ENCODE measurements at places on chromosomes 13 and 19.

DNA sequence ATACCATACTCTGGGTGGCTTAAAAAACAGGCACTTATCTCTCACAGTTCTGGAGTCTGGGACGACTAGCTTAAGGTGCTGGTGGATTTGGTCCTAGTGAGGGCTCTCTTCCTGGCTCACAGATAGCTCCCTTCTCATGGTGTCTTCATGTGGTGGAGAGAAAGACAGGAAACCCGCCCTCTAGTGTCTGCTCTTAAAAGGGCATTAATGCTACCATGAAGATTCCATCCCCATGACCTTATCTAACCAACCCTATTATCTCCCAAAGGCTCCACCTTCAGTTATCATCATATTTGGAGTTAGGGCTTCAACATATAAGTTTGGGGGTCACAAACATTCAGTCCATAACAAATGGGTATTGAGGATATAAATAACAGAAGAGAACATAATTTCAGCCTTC, 139.4 kb downstream of the HS6ST3 start:
- peak; percentile 52 for DNase-seq

DNA sequence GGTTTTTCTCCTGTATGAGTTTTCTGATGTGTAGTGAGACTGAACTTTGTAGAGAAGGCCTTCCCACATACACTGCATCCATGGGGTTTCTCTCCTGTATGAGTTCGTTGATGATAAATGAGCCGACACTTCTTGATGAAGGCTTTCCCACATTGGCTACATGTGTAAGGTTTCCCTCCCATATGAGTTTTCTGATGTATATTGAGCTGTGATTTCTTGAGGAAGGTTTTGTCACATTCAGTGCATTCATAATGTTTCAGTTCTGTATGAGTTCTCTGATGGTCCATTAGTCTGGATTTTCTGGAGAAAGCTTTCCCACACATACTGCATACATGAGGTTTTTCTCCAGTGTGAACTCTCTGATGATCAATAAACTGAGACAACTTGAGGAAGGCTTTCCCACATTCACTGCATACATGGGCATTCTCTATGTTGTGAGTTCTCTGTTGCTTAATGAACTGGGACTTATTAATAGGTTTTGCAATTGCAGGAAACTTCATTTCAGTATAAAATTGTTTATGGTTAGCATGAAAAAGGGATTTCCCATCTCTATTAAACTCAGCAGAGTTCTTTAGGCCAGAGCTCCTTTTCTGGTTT, 7.5 kb upstream of the ZNF350 start:
- DNase-seq = no peak

DNA sequence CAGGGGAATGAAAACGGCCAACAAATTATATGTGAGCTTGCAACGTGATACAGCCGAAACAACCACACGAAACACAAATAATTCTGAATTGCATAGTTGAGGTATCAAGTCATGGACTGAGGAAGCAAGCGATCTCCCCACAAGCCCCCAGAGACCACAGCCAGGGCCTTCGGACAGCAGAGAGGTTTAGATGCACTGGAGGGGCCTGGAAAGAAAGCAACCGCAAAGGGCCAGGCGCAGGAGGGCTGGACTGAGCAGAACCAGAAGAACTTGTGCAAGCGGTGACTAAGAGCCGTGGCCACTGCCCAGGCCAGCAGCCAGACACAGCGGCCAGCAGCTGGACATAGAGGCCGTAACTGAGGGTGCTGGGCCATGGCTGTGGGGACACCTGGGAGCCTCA, 131.4 kb downstream of the TNFRSF19 start:
- DNase-seq = no peak

GRCh38 chr13:111380431-111380830, 60.0 kb downstream of the TEX29 start:
- DNase-seq = no peak

- no peak for DNase-seq
Observed at GRCh38 chr13:112796190-112796915, 106.5 kb downstream of the ATP11A start.

DNA sequence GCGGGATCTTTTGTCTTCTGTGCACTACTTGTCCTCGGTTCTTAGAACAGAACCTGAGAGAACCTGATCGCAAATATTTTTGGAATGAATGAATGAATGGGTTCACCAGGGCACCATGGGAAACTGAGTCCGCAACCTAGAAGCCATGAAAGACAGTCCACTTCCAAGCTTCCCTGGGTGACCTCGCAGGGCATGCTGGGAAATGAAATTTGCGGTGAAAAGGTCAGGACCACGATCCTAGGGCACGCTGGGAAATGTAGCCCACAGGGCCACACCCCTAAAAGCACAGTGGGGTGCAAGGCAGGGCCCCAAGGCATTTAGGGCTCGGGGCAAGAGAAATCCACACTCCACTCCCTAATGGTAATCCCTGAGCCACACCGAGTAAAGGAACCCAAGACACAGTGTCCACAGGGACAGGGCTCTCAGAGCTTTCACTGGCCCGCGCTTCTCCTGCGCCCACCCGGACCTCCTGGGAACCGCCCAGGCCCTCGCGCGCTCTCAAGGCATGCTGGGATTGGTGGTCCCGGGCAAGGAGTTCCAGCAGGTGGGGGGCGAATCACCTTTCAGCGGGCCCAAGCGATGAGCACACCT, 1.1 kb upstream of the PPP1R12C start:
- DNase-seq = peak; percentile 46

- no peak for DNase-seq
Observed at GRCh38 chr19:48681127-48681470, 8.3 kb upstream of the NTN5 start.

- no peak for DNase-seq
Observed at GRCh38 chr19:50387868-50388245, 3.7 kb downstream of the POLD1 start.

GRCh38 chr13:42821437-42821836, 40.1 kb downstream of the FAM216B start:
- no peak for DNase-seq

DNA sequence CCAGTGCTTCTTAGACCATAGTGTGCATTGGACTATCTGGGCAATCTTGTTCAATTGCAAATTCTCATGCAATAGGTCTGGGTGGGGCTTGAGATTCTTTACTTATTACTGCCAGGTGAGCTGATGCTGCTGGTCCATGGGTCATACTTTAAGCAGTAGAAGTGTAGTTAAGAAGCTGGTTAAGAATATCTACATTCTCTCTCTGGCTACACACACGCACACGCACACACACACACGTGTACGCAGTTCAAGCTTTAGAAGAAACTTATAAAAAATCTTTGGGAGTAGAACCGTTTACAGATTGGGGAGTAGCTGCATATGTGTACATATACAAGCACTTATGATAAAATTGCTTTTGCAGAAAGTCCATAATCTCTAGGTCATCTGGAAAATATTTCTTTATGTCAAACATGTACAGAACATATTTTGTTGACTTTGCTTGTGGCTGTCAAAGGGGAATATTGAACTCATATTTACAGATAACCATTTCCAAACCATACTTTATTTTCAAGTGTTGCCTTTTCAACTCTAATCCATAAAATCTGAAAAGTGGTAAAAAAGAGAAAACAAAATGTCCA, 99.7 kb downstream of the GPC6 start:
- DNase-seq = no peak

DNA sequence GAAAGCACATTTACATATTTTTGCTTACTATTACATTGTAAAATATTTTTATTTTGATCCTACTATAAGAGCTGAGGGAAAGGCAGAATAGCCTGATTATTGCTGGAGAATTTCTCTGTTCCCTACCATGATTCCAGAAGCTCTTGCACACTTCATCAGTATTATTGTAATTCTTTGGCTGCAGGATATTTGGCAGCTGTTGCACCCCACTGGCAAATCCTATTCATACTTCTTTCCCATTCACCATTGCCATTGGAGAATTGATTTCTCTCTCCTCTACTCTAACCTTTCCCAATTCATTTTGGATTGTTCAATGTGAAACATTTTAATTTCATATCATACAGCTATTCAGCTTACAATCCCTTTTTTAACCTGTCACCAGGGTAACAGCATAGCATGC, 238.0 kb downstream of the GGACT start:
- no peak for DNase-seq

- no peak for DNase-seq
Observed at GRCh38 chr19:34989298-34989697, 10.8 kb upstream of the GRAMD1A start.

DNA sequence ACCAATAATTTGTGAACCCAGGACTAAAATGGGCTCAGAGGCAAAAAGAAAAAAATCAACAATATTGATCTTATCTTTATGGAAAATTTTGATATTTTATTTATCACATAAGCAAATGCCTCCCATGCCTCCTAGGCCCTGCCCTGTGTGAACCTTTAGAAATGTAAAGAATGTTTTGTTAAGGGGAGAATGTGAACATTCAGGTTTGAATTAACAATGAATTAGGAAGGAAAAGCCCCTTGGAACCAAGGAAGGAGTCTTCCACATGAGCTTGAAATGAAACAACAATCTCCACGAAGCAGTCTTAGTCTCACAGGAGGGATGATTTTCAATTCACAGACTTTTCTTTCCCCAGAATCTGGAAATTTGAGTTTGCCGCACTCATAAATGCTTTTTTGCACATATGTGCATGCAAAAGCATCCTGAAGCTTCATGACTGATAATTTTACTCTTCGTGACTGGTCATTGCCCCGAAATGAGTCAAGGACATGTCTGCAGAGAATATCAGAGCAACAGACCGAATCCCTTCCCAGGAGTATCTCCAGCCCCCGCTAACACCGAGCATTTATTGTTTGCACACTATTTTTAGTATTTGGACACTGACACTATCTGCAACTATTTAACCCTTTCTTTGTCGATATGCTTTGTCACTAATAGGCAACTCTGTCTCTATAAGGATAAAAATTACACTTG, 135.2 kb downstream of the DCT start:
- DNase-seq = no peak

DNA sequence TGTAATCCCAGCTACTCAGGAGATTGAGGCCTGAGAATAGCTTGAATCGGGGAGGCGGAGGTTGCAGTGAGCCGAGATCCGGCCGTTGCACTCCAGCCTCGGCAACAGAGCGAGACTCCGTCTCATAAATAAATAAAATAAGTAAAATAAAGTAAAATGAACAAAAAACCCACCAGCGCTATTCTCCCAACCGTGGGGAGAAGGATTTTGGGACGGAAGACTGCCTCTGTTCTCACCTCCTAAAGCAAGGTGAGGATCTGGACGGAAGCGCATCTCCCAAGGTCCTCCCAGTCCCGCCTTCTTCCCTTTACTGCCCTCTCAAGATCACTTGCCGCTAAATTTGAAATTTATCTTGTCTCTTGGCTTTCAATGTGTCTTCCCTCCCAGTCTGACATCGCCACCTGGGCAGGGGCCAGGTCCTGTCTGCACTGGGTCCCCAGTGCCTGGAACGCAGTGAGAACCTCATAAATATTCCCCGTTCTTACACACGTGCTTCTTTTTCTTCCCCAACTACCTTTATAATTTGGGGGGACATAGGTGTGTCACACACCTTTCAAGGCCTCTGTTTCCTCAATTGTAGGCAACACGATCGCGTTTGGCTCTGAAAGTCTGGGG, 1.2 kb upstream of the DNAJB1 start:
- no peak for DNase-seq

DNA sequence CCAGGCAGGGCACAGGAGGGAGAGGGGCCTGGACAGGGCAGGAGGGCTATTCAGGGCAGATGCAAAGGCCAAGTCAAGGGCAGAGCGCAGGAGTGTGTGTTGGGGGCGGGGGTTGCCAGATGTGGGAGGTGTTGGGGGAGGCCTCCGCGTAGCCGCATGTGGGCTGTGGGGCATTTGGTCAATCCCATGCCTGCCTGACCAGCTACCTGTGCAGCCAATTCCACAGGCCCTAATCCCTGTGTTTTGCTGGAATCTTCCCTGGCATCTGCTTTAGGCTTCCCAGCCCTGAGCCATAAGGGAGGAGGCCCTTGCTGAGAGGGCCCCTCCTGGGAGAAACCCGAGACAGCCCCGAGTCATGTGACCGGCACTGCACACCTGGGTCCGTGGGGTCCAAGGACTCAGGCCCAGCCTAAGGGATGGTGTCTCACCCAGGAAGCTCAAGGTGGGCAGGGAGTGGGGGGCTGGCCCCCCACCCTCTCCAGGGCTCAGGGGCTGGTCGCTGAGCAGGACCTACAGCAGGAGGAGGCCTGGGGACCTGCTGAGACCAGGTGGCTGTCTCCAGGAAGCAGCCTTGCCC, 20.3 kb downstream of the RFX1 start:
- no peak for DNase-seq

GRCh38 chr19:45363861-45364459, 6.4 kb downstream of the ERCC2 start:
- no peak for DNase-seq

DNA sequence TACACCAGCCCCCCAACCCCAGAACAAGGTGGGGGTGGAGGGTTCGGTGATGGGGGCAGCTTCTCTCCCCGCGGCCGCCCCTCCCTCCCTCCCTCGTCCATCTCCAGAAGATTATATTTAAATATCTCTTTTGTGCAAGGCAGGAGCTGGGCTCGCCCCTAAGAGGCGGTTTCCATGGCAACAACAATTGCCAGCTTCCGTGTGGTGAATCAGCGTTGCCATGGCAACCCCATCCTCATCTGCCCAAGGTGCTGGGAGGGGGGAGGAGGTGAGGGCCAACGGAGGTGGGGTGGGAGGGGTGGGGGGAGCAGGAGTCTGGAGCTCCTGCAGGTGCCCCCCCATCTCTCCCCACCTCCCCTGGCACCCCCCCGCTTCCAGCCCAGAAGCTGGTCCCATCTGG, 46.4 kb downstream of the CELF5 start:
- peak; percentile 34 for DNase-seq

DNA sequence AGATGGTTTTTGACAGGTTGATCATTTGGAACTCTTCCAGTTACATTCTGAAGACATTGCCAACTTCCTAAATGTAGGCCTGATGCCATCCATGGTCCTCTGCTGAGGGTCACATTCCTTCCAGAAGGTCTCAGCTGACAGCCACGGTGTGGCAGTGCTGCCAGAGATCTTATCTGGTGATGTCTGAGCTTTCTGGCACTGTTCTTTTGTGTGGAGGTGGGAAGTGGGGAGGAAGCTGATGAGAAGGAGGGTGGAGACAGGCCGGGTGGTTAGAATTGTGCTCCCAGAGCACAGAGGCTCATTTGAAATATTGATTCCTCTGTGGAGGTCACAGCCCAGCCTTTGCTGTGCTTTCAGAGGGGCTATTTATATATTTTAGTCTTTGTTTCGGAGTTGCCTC, 16.1 kb upstream of the MTIF3 start:
- no peak for DNase-seq

- DNase-seq = peak; percentile 86
Observed at GRCh38 chr13:102798581-102799425, at the start of the genes BIVM and POGLUT2. TSS of gene BIVM (plus strand) at chr13:102799119. CDS start at chr13:102807268, 8,149 bp downstream. TSS of gene POGLUT2 (minus strand) at chr13:102798976. CDS start at chr13:102798670, 306 bp downstream.

GRCh38 chr19:38670921-38671398, 23.5 kb downstream of the ACTN4 start:
- DNase-seq = no peak

DNA sequence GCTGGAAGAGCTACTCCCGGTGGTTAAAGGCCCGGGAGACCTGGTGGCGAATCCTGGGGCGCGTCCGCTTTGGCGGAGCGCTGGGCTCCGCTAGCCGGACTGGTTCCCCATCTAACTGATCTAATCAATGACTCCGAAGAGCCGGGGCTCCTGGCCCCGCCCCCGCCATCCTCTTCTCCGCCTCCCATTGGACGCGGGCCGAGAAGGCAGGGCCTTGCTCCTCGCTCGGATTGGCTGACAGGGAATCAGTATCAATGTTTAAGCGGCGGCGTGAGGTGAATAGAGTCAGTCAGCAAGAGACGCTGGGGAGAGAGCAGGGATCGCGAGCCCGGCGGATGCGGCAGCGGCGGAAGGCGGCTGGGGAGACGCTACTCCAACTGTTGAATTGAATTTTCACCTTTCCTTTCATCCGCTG, 1.7 kb upstream of the PCDH17 start:
- DNase-seq = peak; percentile 46

All from erythroblast (primary cell).